Thyroid gland (tissue), 4 donors: ENCODE measurements at places on chromosomes 4 and X. TPM values are rescaled to one million over a fixed set of nuclear protein-coding genes. Genes with fewer than 3 reads are reported as not detected.

The PAGE1 gene
- not detected for total RNA-seq

The SUPT20HL1 gene
- total RNA-seq, result not detected

The UBE2K gene
- total RNA-seq, result 32.4 TPM

The SMIM10L2A gene
- total RNA-seq, result 3.6 TPM

DNA sequence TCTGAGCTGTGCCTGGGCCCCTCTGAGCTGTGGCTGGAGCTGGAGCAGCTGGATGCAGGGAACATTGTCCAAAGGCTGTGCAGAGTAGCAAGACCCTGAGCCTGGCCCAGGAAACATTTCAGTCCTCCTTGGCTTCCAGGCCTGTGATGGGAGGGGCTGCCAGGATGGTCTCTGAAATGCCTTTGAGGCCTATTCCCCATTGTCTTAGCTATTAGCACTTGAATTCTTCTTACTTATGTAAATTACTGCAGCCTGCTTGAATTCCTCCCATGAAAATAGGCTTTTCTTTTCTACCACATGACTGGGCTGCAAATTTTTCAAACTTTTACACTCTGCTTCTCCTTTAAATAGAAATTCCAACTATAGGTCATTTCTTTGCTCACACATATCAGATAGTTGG is 349.8 kb upstream of the KLHL4 start:
- H3K4me3 ChIP-seq, result no peak overlapping the region
- no peaks in the 10 kb centered on the region for H3K4me1 ChIP-seq
- H3K27me3 ChIP-seq, result no peaks in the 10 kb centered on the region
- DNase-seq, result no peak

- peaks cover 4% of the 10 kb centered on the region for H3K36me3 ChIP-seq
- H3K27me3 ChIP-seq, result no peaks in the 10 kb centered on the region
- no peak overlapping the region for H3K4me3 ChIP-seq
- H3K27ac ChIP-seq, result no peak overlapping the region
These were observed 57.6 kb downstream of the TBCK start for GRCh38 chr4:106258145-106259045.

- no peaks in the 10 kb centered on the region for H3K27me3 ChIP-seq
- no peaks in the 10 kb centered on the region for H3K4me1 ChIP-seq
- no peaks in the 10 kb centered on the region for H3K36me3 ChIP-seq
- H3K27ac ChIP-seq, result no peak overlapping the region
These were observed 268.8 kb upstream of the SMIM31 start for GRCh38 chr4:164485136-164485535.

DNA sequence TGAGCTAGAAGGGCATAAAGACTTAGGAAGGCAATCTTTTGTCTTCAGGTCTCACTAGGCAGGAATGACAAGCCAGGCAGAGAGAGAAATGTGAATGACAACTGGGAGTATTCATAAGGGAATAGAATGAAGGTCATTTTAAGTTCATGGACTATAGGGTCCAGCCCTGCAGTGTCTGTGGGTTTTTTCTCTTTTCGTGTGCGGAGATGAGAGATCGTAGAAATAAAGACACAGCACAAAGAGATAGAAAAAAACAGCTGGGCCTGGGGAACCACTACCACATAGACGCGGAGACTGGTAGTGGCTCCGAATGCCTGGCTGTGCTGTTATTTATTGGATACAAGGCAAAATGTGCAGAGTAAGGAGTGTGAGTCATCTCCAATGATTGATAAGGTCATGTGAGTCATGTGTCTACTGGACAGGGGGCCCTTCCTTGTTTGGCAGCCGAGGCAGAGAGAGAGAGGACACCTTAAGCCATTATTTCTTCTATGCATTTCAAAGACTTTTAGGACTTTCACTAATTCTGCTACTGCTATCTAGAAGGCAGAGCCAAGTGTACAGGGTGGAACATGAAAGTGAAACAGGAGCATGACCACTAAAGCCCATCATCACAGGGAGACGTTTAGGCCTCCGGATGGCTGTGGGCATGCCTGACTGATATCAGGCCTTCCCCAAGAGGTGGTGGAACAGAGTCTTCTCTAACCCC is 921.8 kb upstream of the PCDH10 start:
- no peak overlapping the region for H3K27ac ChIP-seq
- no peak for DNase-seq
- H3K4me1 ChIP-seq, result no peaks in the 10 kb centered on the region
- H3K36me3 ChIP-seq, result no peaks in the 10 kb centered on the region
- H3K4me3 ChIP-seq, result no peak overlapping the region
- no peaks in the 10 kb centered on the region for H3K27me3 ChIP-seq

- no peaks in the 10 kb centered on the region for H3K4me1 ChIP-seq
- no peaks in the 10 kb centered on the region for H3K27me3 ChIP-seq
- no peak overlapping the region for H3K27ac ChIP-seq
- H3K4me3 ChIP-seq, result no peak overlapping the region
- no peak for DNase-seq
These were observed 208.3 kb upstream of the MID1 start for GRCh38 chrX:10828640-10829039.

GRCh38 chr4:172776203-172776861 is 392.3 kb upstream of the GALNT7 start:
- no peaks in the 10 kb centered on the region for H3K27me3 ChIP-seq
- no peak for DNase-seq
- no peak overlapping the region for H3K4me3 ChIP-seq
- peaks cover 4% of the 10 kb centered on the region for H3K4me1 ChIP-seq

- no peak for DNase-seq
- H3K27ac ChIP-seq, result no peak overlapping the region
- H3K4me1 ChIP-seq, result no peaks in the 10 kb centered on the region
These were observed 51.9 kb downstream of the PHKA2 start for GRCh38 chrX:18931972-18932371.
